ENCODE measurements at places on chromosomes 7 and 10.

DNA sequence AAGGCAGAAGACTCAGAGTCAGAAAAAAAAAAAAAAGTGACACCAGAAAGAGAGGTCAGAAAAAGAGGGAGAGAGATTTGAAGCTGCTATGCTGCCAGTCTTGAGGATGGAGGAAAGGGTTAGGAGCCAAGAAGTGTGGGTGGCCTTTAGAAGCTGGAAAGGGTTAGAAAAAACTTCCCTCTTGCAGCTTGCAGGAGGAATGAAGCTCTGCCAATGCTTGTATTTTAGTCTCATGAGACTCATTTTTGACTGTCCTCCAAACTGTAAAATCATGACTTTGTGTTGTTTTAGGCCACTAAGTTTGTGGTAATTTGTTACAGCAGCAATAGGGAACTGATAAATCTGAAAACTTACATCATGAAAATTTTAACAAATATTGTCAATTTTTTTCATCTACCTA is 127.7 kb upstream of the NOBOX start:
- DNase-seq: no peak

GRCh38 chr10:48791267-48791928 is 106.7 kb downstream of the WDFY4 start:
- DNase-seq: no peak

DNA sequence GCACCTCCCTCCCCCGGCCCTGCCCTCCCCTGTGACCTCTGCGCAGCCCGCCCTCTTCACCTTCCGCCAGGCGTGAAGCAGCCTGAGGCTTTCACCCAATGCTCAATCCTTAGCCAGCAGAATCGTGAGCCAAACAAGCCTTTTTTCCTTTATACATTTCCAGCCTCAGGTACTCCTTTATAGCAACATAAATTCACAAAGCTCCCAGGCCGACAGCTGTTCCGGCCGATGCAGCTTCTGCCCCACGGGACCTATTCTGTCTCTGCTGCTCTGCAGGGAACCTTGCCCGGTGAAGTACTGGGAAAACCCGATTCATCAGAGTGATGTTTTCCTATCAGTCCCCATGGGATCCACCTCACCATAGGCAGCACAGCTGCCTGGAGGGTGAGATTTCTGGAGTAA is 87.4 kb downstream of the CHST15 start:
- no peak for DNase-seq

DNA sequence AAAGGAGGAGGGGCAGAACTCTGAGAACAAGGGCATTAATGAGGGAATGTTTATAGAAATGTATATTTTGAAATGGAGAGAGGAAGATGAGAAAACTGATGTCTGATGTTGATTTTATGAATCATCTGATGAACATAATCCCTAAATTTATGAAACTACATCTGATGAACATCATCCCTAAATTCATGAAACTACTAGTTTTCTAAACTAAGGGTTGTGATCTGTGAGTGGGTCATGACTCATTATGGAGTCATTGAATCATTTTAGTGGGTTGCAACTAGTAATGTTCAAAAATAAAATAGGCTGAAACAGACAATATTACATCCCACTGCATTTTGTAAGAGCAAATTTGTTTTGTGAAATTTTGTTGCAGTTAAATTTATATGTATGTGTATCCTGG is 442.6 kb upstream of the TEX47 start:
- DNase-seq: no peak

DNA sequence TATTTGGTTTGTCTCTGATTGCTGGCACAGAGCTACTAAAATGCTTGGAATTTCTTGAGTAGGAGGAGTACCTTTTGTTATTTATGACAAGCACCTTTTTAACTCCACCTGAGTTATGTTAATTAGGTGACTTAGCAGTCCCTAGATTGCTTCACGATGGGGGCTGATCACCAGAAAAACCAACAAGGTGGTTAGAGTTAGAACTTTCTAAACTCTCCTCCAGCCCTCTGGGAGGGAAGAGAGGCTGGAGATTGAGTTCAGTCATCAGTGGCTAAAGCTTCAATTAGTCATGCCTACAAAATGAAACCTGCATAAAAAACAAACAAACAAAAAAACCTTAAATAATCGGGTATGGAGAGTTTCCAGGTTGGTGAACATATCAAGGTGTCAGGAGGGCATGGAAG is 23.6 kb upstream of the ING3 start:
- DNase-seq: no peak

DNA sequence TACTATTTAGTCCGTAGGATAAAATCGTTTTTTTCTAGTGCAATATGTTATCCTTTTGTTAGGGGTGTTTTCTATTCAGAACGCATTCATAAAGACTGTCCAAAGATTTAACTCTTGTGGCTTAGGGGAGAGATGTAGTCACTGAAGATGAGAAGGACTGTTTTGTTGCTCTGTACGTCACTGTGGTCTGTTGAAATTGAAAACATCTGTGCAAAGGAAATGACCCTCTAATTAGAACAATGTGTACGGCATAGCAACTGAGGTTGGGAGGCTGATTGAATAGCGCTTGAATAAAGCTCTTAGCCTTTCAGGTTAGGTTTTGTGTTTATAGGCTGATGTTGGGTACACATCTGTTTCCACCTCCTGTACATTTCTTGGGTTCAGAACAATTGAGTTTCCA is 453.4 kb upstream of the AKR1E2 start:
- DNase-seq: no peak

GRCh38 chr7:127937066-127937680 is 94.1 kb downstream of the LRRC4 start:
- no peak for DNase-seq

GRCh38 chr10:21737106-21737505 is 203.1 kb downstream of the MLLT10 start:
- DNase-seq: no peak

DNA sequence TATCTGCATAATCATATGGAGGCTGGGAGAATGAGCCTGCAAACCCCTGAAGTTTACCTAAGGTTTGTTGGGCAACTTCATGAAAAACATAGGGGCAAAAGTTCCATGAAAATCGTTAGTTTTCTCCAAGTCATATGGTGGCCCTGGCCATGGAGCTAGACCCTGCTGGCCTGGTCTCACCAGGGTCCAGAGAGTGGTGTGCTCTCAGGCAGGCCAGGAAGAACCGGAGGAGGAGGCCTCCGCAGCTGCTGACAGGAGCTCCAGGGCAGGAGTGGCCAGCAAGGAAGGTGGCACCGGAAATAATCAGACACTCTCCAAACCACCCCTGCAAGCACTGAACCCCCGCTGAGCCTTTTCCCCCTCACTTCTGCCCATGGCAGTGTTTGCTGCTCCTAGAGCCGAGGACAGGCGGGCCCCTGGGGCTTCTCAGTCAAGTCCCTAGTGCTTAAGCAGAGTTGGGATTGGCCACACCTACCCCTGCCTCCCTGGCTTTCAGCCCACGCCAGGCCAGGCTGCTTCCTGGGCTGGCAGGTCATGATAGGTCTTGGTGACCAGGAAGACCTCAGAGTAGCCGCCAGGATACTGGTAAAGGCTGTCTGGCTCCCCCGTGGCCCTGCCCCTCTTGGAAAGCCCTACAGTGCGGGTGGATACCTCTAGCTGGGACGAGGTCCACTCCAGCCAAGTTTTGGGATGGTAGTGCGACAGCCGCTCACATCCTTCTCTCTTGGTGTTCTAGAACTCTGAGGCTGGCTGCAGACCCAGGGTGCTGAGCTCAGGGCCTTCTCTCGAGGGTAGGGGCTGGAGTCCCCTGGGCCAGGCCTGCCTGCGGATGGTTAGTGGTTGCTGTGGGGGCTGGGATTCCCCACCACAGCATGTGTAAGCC is 242.8 kb downstream of the MGMT start:
- DNase-seq: no peak

- no peak for DNase-seq
These were observed 1.2 kb downstream of the HIPK2 start for GRCh38 chr7:139776486-139777132.

DNA sequence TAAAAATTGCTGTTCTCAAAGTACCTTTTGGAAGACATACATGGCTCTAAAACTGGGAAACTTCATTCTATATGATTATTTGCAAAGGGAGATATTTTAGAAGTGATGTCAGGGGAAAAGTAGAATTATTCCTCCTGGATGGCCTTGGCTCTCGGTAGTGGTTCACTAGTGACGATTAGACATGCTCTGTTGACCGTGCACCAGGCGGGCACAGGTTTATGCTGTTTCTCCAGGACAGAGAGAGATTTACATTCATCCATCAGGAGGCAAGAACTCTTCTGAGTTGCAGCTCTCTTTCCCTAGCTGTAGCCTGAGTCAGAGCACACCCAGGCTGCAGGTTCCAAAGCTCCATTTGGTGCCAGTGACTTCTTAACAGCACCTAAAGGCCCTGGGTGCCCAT is 184.9 kb upstream of the WDR11 start:
- no peak for DNase-seq

DNA sequence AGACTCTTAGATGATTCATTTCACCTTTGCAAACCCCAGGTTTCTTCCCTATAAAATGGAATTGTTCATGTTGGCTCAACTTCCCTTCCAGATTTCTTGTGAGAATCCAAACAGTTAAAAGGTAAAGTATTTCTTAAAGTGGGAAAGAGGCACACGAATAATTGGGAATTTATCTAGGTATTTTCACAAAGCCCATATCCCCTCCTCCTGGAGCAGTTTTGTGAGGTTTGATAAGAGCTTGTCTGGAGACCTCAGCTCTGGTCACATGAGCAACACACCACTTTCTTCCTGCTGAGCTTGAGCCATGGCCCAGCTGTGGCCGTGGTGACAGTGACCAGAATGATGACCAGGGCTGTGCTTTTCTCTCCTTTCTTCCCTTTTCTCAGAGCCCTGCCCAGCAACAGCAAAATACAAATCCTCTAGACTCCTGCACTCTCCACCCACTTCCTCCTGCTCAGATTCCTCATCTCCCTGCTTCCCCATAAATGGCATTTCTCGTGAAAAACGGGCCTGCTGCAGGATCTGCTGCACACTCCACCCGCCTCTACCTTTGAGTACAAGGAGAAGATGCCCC is 87.7 kb downstream of the PIK3CG start:
- no peak for DNase-seq

DNA sequence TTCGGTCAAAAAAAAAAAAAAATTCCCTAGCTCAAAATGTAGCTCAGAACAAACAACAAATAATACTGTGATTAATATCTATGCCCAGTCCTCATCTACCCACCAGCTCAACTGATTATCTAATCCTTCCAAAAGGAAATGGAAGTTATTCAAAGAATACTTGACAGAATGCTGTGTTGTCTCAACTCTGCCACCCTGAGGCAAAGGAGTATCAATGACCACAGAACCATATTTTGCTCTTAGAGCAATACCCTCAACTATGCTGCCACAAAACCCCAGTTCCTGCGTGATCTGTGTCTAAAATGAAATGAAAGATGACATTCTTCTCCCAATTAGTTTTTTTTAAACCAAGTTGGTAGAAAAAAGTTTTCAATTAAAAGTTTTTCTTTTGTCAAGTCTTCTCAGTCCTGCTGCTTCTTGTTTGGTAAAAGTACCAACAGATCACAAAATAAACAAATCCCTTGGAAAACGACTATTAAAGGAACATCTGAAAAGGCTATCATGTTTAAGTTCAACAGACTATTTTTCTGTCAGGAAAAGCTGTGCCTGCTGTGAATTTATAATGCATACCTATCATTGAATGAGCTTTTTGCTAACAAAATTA is 21.6 kb downstream of the RBM28 start:
- DNase-seq: no peak

- DNase-seq: no peak
These were observed 55.4 kb upstream of the MET start for GRCh38 chr7:116616555-116617059.

- DNase-seq: no peak
These were observed 269.2 kb upstream of the TCERG1L start for GRCh38 chr10:131580674-131581073.

DNA sequence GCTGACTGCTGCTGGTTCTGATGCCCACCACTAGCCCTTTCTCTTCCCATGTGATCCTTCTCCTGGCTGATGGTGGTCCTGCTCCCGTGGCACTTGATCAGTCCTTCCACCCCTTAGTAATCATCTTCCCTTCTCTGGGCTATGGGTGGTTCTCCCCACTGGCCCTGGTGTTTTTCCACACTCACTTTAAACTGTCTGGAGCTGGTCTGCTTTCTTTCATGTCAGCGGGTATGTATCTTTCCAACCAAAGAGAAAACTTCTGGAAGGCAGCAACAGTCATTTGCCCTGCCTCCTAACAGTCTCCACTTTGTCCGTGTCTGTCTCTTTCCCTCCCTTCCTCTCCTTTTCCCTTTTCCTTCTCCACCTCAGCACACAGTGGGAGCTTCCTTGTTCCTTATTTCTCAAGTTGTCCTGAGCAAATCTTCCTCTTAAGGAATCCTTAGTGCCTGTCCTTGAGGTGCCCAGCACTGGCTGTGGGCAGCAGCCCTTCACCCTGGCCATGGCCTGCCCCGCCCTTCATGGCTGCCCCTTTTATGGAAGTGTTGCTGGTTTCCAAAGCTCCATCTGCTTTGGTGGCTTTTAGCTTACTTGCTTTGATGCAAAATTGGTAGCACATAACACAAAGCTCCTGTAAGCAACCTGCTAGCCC is 189.0 kb downstream of the TCF7L2 start:
- DNase-seq: no peak

DNA sequence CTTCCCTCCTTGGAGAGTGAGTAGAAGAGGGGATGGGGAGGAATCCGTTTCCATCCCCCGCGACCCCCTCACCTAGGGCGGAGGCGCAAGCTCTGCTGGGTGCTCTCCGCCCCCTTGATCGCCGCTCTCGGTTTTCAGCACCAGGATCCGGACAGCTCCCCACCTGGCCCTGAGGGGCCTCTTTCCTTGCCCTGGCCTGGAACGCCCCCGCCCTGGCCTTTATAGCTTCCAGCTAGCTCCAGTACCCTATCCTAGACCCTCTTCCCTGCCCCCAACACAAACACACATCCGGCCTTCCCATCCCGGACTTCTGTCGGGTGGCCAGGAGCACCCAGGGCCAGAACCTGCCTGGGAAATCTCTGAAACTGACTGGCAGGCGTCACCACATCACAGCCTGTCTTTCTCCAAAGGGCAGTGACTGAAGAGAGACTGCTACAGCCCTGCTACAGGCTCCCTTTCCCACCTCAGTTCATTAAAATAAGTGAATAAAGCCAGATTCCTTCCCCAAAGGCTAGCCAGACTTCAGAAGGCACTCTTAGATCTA is 72.3 kb upstream of the LEP start:
- no peak for DNase-seq

- DNase-seq: no peak
These were observed 179.8 kb upstream of the AOAH start for GRCh38 chr7:36904101-36904500.

DNA sequence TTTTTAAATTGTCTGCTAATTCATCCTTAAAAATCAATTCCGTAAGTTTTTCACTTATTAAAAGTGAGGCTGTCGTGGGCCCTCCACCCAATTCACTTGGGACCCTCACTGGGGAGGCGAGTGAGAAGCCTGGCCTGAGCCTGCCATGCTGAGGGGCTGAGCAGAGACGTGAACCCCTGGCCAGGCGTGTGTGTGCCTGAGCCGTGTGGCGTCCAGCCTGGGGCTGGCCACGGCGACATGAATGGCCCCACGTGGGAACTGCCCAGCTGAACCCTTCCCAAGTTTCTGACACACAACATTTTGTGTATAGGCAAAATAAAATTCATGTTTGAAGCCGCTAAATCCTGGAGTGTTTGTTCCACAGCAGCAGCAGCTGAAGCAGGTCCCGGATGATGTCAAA is 13.0 kb upstream of the VIPR2 start:
- no peak for DNase-seq

Measured in stimulated activated CD8-positive, alpha-beta memory T cell treated with anti-CD3 and anti-CD28 coated beads, Interleukin-4, amount 100 ng/mL, for 24 hours (primary cell).